Neural progenitor cell (in vitro differentiated cells): ENCODE measurements at places on chromosomes 3 and 15. TPM values are rescaled to one million over a fixed set of nuclear protein-coding genes. Genes with fewer than 3 reads are reported as not detected.

Gene FGF7
- total RNA-seq = not detected in 2 replicates

Gene PSTPIP1
- 0.19 and 0.77 TPM in 2 replicates for total RNA-seq

Gene AQR
- total RNA-seq = 38.4 and 54.3 TPM in 2 replicates

Gene CFAP91
- 11.9 and 19.9 TPM in 2 replicates for total RNA-seq

Gene METTL6
- 34.9 TPM in 2 replicates for total RNA-seq

Gene MED12L
- total RNA-seq = 14.2 and 16.5 TPM in 2 replicates

Gene PLCH1
- 28.8 and 32.0 TPM in 2 replicates for total RNA-seq

Gene EPHB3
- 2.3 and 3.6 TPM in 2 replicates for total RNA-seq

Gene ARNT2
- total RNA-seq = 15.7 and 20.1 TPM in 2 replicates

- DNase-seq = no peak
Observed at GRCh38 chr3:64426551-64426950, 201.3 kb upstream of the PRICKLE2 start.

DNA sequence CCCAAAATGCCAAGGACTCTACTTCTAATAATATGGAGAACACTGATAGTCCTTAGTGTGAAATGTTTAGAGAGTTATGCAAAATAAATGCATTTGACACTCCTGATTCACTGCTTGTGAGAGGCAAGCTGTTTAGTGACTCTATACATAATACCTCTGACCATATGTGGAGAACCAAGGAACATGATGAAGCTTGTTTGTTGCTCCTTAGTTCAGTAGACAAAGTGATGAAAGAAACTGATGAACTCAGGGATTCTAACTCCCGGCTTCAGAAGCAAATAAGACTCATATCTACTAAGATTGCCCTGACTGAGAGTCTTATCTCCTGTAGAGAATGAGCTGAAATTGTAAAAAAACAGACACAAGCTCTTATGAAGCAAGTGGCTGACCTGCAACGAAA lies 41.3 kb downstream of the PEX5L start:
- DNase-seq = no peak

- no peak for DNase-seq
Observed at GRCh38 chr3:160691962-160692361, 15.0 kb downstream of the ARL14 start.

DNA sequence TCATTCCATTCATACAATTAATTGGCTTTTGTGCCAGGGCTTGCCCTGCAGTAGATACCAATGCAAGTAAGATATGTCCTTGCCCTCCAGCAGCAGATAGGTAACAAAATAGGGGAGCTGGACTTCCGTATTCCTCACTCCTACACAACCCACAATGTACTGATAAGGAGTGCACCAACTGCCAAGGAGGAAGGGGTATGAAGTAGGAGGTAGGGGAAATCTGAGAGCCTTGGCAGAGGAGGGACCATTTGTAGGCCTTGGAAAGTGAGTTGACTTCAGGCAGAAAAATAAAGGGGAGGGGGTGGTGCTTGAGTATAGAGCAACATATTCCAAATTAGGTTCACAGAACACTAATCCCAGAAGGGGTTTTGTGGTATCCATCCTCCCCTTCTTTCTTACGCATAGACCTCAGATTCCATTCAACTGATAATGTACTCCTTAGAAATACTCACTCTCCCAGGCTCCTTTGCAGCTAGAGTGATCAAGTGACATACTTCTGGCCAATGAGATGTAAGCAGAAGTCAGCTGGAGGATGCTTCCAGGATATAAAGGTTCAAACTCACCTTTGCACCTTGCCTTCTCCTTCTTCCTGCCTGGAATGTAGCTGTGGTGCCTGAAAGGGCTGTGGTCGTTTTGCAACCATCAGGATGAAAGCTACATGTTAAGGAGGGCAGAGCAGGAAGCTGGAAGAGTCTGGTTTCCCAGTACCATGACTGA lies 127.1 kb upstream of the SMAD3 start:
- no peak for DNase-seq

DNA sequence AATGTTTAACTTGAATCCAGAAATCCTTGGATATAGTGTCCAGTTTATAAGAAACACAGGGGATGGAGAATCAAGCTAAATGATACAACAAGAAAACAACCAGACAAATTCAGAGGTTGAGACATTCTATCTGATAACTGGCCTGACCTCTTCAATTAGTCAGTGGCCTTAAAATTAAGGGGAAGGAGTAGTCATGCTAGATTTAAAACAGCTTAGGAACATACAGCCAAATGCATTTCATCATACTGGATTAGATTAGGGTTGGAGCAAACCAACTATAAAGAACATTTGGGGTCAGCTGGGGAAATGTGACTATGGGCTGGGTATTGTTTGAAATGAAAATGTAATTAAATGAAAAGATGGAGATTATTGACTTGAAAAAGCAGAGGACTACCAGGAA lies 53.3 kb downstream of the PPARG start:
- DNase-seq = no peak

DNA sequence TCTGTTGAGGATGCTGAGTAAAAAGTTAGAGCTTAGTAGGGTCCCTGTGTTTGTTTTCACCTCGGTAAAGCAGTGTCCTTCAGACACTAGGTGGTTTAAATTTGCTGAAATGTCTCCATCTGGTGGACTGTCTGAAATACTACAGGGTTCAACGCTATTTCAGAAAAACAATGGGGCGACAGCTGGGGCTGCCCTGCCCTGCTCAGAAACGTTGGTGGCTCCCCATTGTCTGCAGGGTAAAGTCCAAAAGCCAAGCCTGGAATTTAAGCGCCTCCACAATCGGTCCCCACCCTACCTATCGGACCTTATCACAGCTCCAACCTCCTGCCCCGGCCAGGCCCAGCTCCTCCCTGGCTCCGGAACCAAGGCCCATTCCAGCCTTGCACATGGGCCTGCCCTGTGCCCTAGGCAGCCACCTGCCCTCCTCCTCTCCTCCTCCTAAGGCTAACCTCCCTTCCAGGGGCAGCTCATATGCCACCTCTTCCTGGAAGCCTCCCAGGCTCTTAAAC lies 4.3 kb upstream of the TSEN2 start:
- peak; percentile 81 for DNase-seq

GRCh38 chr3:124063197-124063909 lies 71.4 kb upstream of the ROPN1 start:
- no peak for DNase-seq

GRCh38 chr3:185134509-185134908 lies 18.4 kb downstream of the C3orf70 start:
- DNase-seq = no peak

DNA sequence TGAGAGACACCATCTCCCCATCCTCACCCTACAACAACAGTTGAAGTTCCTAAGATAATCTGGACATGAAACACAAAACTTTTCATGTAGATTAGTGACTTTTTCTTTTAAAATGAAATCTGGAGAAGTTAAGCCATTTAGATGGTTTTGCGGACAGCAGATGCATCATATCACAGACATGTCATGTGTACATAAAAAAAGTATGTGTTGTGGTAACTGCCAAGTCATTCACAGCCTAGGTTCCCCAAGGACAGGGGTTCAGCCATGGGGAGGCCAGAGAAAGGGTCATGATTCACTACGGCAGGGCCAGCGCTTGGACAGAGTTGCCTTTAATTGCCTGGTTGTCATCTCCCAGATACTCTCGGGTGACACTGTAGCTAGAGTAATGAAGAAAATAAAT lies 163.2 kb downstream of the PDZRN3 start:
- no peak for DNase-seq

DNA sequence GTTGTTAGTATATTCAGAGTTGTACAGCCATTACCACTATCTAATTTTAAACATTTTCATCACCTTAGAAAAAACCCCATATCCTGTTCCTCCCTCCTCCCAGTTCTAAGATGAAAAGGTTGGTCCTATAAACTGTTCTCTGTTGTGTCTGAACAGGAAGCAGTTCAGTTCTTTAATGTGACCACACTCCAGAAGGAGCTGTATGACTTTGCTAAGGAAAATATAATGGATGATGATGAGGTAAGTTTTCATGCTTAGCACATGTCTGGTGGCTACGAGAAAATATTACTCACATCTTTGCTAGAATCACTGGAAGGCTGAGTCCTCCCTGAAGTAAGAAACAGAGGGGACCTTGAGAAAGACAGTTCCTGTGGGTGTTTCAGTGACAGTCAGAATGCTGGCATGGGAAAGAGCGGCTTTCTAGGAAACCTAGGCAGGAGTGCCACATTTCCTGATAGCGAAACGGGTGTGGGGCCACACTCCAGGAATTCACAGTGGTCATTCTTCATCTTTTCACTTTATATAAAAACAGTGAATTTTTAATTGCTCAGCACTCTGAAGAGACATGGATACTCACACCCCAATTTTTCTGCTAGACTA lies 20.3 kb downstream of the CRTAP start:
- DNase-seq = no peak
